Aorta (tissue), 5 donors: ENCODE measurements at places on chromosomes 2 and 18.
A peak's percentile ranks its signal among the peaks of the same experiment; 100 is the strongest.

GRCh38 chr2:120547662-120548061, 188.0 kb upstream of the GLI2 start:
- no peak for DNase-seq

GRCh38 chr2:28506112-28506910, 10.5 kb downstream of the PLB1 start:
- DNase-seq = no peak

DNA sequence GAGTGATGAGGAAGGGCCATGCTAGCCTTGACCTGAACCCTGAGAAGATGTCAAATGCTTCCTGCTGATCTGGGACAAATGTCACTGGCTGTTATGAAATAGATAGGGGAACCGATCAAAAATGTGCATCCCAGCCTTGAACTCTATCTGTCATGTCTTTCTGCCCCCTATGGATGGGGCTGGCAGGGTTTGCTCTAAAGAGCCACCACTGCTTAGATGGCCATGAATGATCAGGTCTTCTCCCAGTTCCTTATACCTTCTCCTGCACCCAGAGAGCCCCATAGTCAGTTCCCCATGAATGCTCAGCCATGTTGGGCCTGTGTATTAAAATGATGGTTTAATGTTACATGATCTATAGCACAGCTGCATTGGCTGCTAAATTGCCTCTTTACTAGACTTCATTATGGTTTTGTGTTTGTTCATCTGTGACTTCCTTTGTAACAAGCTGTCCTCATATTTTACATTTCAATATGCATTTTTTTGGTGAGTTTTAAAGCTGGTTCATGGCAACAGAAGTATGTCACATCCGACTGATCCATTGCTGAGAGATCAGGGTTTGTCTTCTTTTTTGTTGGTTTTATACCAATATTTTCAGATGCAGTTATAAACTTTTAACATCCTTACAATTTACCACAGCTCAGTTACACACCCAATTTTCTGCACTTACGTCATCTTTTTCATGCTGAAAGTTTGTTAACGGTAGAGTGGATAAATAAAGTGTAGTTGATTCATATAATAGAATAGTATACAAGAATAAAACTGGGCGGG, 56.3 kb upstream of the SMAD2 start:
- no peak for DNase-seq

DNA sequence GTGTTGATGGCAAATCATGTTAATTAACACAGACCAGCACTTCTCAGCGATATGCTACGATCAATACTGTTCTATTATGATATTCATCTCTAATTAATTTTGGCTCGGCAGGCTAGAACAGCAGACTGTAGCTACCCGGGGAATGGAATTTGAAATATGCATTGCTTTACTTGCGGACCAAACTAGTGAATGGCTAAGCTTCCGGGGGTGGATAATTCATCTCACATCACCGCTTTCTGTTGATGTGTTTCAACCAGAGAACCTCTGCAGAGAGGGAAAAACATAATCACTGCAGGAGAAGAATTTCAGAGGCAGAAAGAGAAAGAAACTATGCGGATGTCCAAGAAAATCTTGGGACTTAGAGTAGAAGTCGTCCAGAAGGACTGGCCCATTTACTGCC, 490.9 kb downstream of the STK39 start:
- DNase-seq = no peak

GRCh38 chr2:96823198-96823597, 7.1 kb downstream of the CNNM3 start:
- no peak for DNase-seq

DNA sequence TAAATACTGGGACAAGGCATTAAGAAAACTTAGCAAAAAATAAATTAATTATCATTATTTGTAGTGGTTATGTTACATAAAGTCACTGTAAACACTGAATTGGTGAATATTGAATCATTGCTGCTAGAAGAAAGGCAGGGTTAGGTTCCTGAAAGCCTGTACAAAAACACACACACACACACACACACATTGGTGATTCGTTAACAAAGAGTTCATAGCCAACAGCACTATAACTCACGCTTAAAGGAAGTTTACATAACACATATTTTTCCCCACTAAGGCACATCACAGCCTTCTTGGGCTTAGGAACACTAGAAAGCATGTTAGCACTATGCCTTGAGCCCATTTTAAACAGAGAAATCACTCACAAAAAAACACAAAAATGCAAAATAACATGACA, 690.0 kb upstream of the PIK3C3 start:
- DNase-seq = no peak

DNA sequence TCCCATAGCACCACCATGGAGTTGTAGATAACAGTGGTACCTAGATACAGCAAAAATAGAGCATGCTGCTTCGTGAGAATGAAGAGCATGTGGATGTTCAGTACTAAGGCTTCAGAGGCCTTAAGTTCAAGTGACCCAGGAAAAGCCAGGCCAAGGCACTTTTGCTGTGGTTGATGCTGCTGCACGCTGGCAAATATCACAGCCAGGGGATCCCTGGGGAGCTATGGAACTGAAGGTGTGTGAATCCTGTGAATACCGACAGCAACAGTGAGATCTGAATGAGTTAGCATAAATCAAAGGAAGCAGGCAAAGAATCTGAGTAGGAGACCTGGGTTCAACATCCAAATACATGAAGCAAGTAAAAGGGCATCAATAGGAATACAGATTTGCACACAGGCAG, 158.6 kb upstream of the THUMPD2 start:
- no peak for DNase-seq

DNA sequence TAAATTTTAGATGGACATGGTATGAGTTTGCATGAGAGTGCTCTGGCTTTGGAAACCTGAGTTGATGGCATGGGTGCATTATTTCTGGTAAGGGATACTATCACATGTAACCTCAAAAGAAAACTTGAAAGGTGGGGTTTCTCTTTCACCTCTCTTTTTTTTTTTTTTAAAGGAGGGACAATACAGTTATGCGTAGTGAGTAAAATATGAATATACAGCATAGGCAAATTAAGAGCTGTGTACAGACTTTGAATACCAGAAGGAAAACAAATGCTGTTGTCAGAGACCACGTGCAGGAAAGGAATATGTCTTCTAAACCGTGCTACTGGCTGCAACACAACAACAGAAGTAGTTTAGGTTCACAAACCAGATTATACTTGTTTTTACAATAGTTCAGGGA, 82.1 kb downstream of the MAP4K4 start:
- no peak for DNase-seq

GRCh38 chr2:68342470-68342869, 22.6 kb upstream of the PLEK start:
- DNase-seq = no peak

- no peak for DNase-seq
Measured at GRCh38 chr2:56132138-56132537, 51.7 kb upstream of the CCDC85A start.

- no peak for DNase-seq
Measured at GRCh38 chr18:12053289-12053688, 40.4 kb upstream of the ANKRD62 start.

DNA sequence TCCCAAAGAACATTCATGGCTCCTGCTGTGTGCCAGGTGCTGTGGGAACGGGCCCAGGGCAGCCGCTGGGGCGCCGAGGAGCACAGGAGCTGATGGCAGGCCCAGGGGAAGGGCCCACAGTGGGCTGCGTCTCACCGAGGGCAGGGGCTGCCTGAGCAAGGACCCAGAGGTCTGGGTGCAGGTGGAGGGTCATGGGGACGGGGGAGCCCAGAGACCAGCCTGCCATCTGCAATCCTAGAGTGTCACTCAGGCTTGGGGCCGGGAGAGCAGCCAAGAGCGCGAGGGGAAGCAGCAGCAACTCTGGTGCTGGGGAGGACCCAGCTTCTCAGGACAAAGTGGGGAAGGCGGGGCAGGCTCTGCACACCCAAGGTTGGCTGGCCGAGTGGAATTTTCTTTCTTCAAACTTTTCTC, 207.4 kb downstream of the HDAC4 start:
- DNase-seq = peak; percentile 45

DNA sequence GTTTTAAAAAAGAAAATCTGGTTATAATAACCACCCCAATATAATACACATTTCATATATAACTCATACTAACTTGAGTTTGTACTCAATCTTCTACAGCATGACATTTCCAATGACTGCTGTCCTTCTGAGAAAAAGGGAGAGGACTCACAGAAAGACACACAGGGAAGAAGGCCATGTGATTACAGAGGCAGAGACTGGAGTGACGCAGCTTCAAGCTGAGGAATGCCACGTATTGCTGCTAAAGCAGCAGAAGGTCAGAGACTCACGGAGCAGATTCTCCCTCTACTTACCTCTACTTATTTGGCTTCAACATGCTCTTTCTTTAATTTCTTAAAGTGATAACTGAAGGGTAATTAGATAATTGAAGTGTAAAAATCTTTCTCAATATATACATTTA, 753.5 kb upstream of the PKDCC start:
- DNase-seq = no peak

- no peak for DNase-seq
Measured at GRCh38 chr2:197369933-197370320, 59.3 kb upstream of the ANKRD44 start.

- no peak for DNase-seq
Measured at GRCh38 chr18:2882201-2882600, 35.4 kb downstream of the EMILIN2 start.

- DNase-seq = no peak
Measured at GRCh38 chr2:113273027-113273551, 5.6 kb downstream of the PAX8 start.

DNA sequence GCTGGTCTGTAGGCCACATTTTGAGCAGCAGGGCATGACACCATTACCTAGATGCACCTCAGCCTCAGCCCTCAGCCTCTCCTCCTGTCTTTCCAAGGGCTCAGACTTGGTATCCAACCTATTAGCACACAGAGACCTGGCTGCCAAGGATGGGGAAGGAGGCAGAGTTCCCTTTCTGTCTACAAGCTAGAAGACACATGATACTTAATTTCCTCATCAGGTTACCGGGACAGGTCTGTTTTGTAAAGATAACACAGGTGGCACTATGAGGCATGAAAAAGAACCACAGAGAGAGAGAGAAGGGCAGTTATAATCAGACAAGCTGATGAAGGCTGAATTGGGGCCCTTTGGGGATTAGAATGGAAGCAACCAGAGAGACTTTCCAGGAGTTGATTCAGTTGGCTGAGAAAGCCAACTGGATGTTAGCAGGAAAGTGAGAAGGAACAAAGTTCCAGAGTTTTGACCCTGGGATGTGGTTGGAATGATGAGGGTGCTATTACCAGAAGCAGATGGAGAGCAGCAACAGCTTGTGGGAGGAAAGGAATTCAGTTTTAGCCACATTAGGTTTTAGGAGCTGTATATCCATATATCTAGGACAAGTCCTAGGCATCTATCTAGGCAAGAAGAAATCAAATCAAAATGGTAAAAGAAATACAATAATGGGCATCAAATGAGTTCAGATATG, 46.0 kb upstream of the RMND5A start:
- DNase-seq = no peak

DNA sequence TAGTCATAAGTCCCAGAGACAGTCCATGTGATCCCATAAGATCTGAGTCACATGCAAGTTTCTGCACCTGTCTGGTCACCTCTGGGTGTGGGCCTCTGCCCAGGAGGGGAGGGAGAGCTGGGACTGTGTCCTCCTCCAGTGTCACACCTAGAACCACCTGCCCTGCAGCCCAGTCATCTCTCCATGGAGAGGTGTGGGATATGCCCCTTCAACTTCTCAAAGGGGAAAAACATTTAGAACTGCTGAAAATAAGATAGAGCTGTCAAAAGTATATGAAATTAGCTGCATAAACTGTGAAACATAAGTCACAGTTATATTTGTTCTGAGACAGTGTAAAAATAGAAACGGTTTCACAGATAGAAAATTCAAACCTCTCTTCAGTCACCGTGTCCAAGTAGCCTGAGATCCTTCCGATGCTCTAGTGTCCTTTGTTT, 55.4 kb downstream of the NGEF start:
- no peak for DNase-seq

DNA sequence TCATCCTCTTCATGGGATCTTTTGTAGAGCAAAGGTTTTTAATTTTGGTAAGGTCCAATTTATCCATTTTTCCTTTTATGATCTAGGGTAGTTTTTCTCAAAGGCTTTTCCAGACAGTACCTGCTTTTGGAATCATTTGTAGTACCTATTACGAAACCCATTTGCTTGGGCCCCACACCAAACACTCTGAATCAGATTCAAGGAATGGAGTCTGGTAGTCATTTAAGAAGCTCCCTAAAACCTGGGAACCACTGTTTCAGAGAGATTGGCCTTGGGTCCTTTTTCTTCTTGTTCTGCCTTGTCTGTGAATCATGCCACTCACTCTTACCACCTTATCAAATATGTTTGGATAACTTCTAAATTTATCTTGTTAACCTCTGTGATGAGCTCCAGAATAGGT, 40.3 kb downstream of the OSBPL6 start:
- no peak for DNase-seq

- DNase-seq = no peak
Measured at GRCh38 chr2:98441706-98442450, 2.8 kb upstream of the INPP4A start.

GRCh38 chr2:233546101-233546500, 20.5 kb downstream of the USP40 start:
- no peak for DNase-seq

GRCh38 chr2:132547090-132547687, 122.8 kb downstream of the LYPD1 start:
- peak; percentile 59 for DNase-seq

DNA sequence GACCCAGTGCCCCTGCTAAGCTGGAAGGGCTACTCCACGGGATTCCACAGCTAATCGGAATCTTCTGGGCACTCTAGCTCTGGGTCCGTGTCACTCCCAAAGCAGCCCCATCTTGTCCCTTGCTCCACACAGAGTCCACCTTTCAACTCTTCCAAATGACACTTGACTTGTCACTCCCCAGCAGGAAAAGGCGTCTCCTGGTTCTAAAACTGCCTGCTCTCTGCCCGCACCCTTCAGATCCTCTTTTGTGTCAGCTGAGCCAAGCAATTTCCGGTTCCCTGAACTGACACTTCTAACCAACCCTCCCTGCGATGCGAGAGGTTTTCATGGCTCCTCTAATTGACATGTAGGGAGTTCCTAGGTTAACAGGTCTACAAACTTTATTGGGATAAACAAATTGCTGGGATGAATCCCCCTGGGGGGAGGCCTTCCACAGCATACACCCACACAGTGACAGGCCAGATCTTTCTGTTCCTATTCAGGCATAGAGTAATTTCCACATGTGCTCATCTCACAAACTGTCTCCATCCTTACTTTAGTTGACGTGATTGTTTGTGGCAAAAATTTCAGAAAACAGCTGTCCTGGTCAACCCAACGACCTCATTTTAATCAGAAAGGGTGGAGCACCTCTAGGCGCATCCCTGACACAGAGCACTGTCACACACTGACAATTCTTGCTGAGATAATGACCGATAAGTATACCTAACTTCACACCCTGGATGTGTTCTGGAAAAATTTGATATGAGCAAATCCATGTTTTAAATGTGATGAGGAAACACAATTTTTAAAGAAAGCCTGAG, 104.9 kb downstream of the RBMS1 start:
- peak; percentile 71 for DNase-seq

DNA sequence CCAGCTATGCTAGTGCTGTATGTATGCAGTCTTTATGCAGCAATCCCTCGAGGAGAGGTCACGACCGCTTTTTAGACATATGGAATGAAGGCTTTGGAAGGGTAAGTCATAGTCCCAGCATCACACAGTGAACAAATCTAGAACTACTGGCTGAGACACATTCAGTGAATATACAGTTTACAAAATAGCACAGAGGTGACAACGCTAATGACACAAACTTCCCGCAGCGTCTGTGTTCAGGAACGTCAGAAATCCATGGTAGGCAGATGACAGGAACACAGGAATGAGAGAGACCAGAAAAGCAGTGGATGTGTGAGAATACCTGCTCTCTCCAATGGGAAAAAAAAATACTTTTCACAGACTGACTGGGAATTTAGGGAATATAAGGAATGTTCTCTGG, 29.6 kb downstream of the CABYR start:
- no peak for DNase-seq
